ENCODE measurements at places on chromosomes 4 and X.

DNA sequence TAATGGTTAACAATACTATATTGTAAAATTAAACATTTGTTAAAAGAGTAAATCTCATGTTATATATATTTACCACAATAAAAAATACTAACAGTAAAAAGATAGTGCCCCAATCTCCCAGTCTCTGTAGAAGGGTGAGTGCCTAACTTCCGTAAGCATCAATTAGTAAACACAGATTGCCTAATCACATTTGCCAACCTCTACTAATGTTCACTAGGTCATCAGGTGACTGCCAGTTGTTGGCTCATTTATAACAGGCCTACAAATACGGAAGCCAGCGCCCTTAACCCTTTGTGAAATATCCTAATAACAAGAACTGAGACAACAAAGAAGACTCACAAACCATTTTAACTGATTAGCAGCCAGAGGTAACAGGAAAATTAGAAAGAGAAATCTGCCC, 345.1 kb downstream of the INPP4B start:
- no peak for DNase-seq

- no peak for DNase-seq
Observed at GRCh38 chr4:151691639-151692442, 69.0 kb downstream of the GATB start.

DNA sequence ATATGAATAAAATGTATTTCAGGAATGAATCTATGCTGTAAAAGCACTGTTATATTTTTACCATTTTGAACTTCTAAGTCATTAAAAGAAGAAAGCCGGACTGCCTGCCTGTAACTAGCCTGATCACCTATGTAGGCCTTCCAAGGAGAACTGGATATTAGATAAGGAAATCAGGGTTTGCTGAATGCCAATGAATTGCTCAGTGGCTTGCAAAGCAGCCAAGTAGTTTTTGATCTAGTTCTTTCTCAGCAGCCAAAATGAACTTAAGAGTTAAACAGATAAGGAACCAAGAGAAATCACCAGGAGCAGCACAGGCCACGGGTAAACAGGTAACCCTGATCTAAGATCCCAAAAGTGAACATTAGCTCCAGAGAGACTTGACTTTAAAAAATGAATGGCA, 3.3 kb downstream of the ANXA5 start:
- DNase-seq = no peak

DNA sequence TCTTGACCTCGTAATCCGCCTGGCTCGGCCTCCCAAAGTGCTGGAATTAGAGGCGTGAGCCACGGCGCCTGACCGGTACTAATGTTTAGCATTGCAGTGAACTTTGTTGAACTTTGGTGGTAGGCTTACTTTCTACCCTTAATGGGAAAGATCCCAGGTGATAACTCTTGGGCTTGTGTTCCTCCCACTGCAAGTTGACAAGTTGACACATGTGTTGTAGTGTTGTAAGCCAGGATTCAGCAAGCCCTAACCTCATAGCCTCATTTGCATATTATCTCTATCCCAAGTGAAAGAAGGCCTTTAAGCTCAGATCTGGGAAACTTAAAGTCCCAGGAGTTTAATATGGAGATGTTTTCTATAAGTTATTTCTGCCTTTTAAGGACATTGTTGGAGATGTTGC, 80.0 kb upstream of the CLCN4 start:
- no peak for DNase-seq

GRCh38 chr4:38101563-38101962, 141.4 kb downstream of the PTTG2 start:
- DNase-seq = no peak

GRCh38 chr4:102713096-102713495, 47.7 kb downstream of the MANBA start:
- DNase-seq = no peak

DNA sequence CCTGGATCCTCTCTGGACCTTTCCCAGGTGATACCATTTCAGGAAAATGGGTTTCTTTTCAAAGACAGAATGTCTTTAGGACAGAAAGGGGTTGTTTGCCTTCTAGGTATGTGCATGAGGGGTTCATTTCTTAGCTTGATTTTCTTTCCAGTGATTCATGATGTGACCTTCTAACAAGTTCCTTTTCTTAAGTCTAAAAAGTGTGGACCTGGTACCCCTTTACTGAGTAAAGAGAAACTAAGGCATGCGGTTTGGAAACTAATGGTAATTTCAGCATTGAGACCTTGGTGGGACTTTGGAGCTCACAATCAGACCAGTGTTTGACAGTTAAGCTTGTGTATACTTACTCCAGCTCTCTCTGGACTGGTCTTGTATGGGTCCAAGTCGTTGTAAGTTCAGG, 8.7 kb downstream of the ENOPH1 start:
- DNase-seq = no peak

DNA sequence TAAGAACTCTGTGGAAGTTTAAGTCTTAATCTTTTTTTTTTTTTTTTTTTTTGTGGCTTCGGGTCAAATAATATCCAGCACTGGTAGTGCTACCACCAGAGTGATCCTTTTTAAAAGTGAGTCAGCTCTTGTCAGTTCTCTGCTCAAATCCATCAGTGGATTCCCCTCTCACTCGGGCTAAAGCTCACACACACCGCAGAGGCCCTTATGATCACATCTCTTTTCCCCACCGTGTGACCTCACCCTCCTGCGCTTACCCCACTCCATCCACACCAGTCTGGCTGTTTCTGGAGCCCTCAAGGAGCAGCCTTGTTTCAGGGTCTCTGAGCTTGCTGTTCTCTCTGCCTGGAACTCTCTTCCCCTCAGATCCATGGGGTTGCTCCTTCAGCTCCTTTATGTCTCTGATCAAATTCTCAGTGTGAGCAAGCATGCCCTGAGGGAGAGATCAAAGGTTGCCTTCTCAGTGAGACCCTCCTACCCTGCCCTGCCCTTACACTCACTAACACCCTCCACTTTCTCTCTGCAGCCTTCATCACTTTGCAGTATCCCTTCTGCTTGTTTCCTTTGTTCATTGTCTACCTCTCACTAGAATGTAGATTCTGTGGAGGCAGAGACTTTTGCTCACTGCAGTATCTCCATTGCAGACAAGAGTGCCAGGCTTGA, 19.8 kb upstream of the BEND4 start:
- no peak for DNase-seq

DNA sequence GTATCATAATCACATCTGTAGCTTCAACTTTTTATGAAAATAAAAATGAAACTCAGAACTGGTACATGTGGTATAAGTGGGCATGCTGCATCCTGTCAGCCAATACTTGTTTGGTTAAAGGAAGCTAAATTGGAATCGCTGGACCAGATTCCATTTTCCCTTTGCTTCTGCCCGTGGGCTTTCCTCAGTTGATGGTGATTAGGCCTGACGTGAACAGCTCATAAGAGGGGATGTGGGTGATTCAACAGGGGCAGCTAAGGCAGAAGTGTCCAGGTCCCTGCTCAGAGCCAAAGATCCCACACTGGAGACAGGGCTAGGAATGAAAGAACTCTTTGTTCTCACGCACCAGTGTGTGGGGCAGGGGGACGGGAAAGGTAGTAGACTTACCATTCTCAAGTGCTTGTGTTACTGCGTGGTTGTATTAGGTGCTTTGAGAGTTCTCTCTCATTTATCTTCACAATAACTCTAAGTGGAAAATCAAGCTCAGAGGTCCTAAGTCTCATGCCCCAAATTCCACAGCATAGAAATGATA, 63.2 kb upstream of the GUCY1A1 start:
- no peak for DNase-seq

GRCh38 chr4:7559741-7560395, 125.1 kb upstream of the PSAPL1 start:
- no peak for DNase-seq

DNA sequence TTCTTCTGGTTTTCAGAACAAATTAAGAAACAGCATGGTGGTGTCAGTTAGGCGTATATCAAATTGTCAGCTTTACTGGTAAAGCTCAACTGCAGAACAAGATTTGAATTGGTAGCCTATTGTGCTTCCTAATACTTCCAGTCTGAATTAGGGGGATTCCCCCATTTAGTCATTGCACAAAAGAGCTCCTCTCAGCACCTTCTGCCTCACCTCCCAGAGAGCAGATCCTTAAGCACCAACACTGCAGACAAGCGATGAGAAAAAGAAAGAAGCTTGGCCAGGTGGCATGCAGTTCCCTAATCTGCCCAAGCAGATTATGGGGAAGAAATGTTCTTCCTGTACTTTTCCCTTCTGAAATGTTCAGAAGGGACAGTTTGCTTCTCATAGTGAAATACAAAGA, 9.2 kb downstream of the MAP9 start:
- DNase-seq = no peak

DNA sequence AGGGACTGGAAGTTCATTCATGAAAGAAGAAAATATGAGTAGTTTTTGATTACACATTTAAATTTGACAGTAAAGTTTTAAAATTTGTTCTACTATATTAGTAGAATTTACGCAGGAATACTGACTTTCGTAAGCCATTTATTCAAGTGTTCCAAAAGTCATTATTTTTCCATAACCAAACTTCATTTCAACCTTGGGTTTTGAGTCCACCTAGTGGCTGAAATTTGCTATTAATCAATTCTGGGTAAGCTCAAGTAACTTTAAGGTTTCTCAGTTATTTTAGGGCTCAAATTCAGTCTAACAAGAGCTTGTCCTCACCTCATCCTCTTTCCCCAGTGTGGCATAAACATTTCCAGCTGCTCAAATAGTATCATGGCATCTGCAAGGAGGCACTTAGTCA, 175.4 kb downstream of the SH3BGRL start:
- no peak for DNase-seq

DNA sequence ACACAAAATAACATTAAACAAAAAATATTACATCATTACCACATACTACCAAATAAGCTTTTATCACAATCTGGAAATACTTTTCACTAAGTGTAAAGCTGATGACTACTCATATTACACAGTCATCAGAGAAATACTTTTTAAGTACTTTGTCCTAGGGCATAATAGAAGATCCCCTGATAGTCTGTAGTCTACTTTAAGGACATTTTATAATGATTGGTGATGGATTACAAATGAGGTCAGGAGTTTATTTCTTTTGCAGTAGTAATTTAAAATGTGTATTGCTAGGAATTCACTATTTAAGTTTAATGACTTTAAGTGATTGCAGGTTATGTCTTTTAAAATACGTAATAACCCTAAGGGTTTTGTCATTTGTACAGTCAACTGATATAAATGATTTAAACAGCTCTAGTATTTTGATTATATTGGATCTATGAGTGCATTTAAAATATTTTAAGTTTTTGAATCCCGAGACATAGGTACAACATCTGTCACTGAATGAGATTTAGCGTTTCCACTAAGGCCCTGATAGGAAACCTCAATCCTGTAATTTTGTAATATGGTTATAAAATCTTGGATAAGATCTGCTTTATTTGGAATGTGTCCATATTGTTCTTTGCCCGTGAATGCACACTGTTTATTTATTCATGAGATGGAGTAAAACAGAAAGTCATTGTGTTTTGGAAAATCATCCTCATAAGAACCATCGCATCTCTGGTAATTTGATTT, 189.5 kb downstream of the ARAP2 start:
- no peak for DNase-seq

DNA sequence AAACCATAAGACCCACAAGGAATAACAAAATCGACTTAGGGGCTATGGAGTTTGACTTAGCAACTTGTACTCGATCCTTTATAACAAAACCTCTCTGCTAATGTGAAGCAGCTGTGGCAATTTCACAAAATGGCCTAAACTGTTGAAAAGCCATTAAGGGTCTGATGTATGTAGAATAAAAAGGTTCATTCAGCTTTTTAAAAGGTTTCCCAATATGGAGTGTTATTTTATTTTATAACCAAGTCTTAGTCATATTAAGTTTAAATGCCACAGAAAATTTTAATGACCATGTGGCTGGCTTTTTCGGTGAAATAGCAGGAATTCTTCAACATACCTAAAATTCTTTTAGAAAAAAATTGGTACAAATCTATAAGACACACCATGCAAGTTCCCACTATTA, 291.8 kb upstream of the HAND2 start:
- no peak for DNase-seq

DNA sequence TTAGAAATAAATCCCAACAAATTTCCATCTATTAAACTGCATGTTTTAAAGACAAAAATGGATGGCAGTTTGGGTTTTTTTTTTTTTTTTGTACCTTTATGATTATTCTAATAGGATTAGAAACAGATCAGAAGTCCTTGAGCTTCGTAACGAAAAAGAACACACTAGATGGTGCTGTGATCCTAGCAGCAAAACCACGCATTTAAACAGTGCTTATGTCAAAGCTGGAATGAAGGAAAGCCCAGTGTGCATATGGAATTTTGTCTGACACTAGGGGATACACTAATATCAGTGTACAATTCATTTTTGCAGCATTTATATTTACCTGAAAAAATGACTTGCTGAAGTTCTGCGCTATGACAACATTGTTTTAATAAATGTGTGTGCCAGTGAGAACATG, 229.1 kb downstream of the VEGFC start:
- DNase-seq = no peak

- DNase-seq = no peak
Observed at GRCh38 chrX:48456628-48457331, 13.3 kb downstream of the SLC38A5 start.

DNA sequence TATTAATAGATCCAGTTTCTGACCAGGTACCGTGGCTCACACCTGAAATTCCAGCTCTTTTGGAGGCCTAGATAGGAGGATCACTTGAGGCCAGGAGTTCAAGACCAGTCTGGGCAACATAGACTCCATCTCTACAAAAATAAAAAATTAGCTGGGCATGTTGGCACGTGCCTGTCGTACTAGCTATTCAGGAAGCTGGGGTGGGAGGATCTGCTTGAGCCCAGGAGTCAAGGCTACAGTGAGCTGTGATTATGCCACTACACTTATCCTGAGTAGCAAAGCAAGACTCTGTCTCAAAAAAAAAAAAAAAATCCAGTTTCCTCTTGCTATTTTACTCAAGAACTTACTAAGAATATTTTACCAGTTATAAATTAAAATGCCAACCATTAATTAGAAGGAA, 91.7 kb downstream of the SLC10A6 start:
- no peak for DNase-seq

GRCh38 chr4:68693325-68694075, 23.0 kb upstream of the UGT2B15 start:
- DNase-seq = no peak

- DNase-seq = no peak
Observed at GRCh38 chrX:152819266-152819665, 11.3 kb downstream of the CETN2 start.

DNA sequence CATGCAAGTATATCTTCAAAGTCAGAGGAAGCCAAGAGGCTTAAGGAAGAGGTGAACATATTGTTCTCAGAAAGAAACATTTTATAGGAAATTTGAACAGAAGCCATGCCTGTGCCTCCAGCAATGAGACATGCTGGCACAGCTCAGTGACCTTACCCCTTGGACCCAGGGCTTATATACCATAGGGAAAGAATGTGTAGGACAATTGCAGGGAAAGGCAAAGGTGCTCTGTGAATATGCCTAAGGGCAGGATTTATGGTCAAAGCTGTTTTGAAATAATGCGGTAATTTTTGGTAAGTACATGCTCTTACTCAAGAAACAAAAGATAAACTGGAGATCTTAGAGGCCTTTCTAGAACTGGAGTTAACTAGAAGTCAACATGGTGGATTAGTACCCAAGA, 568.8 kb downstream of the GRID2 start:
- no peak for DNase-seq

GRCh38 chrX:109943740-109944092, 59.2 kb upstream of the TMEM164 start:
- DNase-seq = no peak
